Mammary epithelial cell (primary cell): ENCODE measurements at places on chromosomes 1 and 21. TPM values are rescaled to one million over a fixed set of nuclear protein-coding genes. Genes with fewer than 3 reads are reported as not detected.

DNA sequence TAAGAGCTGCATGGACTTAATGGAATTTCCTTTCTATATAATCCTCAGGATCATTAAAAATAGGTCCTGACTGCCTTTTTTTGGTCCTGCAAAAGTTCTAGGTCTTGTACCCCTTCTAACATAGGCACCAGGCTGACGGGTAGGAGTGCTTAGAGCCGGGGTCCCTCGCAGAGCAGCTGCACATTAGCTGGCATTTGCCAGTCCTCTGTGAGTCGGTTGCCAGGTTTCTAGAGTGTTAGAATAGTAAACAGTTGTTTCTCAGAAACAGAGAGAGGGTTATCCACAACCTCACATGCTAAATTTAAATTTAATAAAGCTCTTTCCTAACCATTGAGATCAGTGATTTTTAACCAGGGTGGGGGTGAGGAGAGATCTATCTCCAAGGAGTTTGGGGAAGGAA, 35.4 kb upstream of the HEATR1 start:
- no peak for DNase-seq

- no peak for DNase-seq
These were observed 258.1 kb downstream of the GRIK3 start for GRCh38 chr1:36776256-36776655.

GRCh38 chr1:174871886-174872285, 127.9 kb upstream of the CACYBP start:
- peak; percentile 64 for DNase-seq

DNA sequence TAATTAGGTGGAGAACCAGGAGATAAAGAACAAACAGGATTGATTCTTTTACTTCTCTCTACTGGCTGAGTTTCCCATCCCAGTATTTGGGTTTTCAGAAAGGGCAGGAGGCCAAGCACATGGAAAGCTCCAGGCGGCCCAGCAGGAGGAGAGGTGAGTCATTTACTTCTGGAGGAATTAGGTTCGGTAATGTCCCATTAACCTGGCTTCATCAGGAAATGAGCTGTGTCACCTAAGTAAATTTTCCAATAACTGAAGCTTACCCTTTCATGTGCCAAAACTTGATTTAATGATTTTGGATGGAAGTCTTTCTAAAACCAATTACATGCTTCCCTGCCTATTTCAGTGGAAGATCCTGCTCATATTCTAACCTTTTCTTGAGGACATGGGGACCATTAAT, 257.6 kb upstream of the USP24 start:
- peak; percentile 39 for DNase-seq

DNA sequence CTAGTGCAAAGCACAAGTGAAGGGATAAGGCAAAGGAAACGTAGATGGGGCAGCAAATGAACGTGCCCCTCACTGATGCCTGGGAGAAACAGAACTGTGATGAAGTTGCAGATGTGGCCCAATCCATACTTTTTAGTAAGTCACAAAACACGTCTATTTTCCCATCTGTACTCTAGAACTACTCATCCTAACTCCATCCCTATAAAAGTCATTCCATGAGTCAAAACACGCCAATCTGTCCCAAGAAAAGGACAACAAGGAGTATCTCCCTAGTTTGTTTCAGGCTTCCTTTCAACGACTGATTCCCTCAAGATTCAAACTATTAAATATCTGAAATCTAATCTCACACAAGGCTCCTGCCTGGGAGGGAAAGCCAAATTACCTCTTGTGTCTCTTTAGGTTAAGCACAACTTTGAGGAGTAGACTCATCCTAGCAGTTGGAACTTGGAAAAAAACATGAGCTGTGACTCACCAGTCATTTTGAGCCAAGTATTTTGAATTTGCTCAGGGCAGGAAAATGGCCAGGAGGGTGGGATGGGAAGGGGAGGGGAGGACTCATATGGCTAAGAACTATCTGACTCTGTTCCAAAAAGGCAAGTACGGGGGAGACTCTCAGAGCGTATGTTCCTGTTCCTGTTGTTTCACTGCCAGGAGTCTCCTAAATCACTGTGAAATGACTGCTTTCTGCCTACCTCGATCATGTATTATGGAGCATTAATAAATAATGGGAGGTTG, 214.5 kb upstream of the CAMK1G start:
- DNase-seq, result peak; percentile 90

The BTG3 gene
- 82.1 and 106 TPM in 2 replicates for total RNA-seq
